Stomach (tissue), 19 donors: ENCODE measurements at places on chromosomes 12 and 14. TPM values are rescaled to one million over a fixed set of nuclear protein-coding genes. Genes with fewer than 3 reads are reported as not detected.

The KRT3 gene
- not detected for total RNA-seq

The SDR9C7 gene
- not detected for total RNA-seq

- H3K27ac ChIP-seq: peak overlapping the region; percentile 82
- H3K27me3 ChIP-seq: no peaks in the 10 kb centered on the region
- H3K36me3 ChIP-seq: no peaks in the 10 kb centered on the region
Observed at GRCh38 chr14:103854822-103855733, 7.7 kb upstream of the PPP1R13B start.

DNA sequence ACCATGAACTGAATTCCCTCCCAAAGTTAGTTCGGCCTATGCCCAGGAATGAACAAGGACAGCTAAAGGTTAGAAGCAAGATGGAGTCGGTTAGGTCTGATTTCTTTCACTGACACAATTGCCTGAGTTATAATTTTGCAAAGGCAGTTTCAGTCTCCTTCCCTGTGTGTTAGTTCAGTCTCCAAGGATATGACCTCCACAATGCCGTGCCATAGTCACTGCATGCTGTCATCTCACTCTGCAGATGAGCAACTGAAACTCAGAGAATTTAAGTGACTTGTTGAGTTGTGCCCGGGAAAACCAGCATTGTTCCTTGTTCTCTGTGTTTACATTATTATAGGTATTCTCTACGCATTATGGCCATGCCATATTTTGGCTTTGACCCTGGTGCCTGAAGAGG, 10.1 kb upstream of the SERPINA1 start:
- no peak overlapping the region for H3K27ac ChIP-seq
- H3K27me3 ChIP-seq: no peaks in the 10 kb centered on the region
- no peak overlapping the region for H3K4me3 ChIP-seq
- H3K4me1 ChIP-seq: peaks cover 24% of the 10 kb centered on the region
- no peak for DNase-seq
- H3K36me3 ChIP-seq: no peaks in the 10 kb centered on the region

The GZMH gene
- total RNA-seq: not detected

- no peak overlapping the region for H3K27ac ChIP-seq
- peaks cover 4% of the 10 kb centered on the region for H3K4me1 ChIP-seq
- H3K36me3 ChIP-seq: no peaks in the 10 kb centered on the region
- H3K27me3 ChIP-seq: no peaks in the 10 kb centered on the region
- no peak overlapping the region for H3K4me3 ChIP-seq
Observed at GRCh38 chr14:72332046-72332445, 399.8 kb downstream of the RGS6 start.

- H3K36me3 ChIP-seq: no peaks in the 10 kb centered on the region
- H3K4me1 ChIP-seq: no peaks in the 10 kb centered on the region
- H3K27ac ChIP-seq: no peak overlapping the region
- H3K27me3 ChIP-seq: no peaks in the 10 kb centered on the region
- DNase-seq: peak; percentile 9
- no peak overlapping the region for H3K4me3 ChIP-seq
Observed at GRCh38 chr14:42428996-42429395, 822.3 kb downstream of the LRFN5 start.

DNA sequence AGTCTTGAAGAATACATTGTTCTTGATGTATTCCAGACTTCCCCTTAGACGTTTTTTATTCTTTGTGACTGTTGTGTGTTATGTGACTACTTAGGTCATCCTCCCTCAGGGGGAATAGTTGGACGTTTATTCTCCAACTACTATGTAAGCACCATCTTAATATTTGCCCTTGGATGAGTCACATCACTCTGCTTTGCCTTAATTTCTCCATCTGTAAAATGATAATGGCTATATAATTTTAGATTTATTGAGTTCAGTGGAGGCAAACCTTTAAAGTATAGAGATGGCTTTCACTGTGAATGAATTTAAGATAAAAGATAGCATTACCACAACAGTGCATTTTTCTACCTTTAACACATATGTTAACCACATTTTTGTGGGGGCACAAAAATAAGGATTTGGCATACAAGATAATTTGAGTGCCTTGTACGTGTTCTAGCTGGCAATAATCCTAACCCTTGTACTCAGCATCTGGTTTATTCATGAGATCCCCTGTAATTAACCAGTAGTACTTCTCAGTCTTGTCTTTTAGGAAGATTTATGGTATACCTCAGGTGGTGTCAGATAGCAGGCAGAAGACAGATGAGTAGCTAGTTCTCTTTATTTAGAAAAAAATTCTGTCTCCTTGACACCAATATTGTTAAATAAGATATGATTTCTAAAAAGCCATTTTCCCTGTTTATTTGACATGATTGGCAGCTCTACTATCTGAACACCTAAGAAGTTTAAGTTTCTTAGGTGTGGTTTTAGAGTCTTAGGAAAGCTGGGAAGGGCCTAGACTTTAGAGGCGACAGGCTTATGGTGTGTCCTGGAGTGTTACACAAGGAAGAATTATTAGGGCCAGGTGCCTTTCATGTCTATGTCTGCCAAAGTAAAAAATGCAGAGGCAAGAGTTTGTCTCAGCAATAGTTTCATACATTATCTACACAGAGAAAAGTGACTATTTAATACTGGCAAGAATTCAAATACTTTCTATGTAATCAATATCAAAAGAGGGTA, 152.3 kb downstream of the RAD51B start:
- peaks cover 16% of the 10 kb centered on the region for H3K4me1 ChIP-seq
- no peaks in the 10 kb centered on the region for H3K36me3 ChIP-seq
- H3K27me3 ChIP-seq: no peaks in the 10 kb centered on the region

GRCh38 chr12:82866227-82866775, 179.6 kb downstream of the TMTC2 start:
- peaks cover 31% of the 10 kb centered on the region for H3K4me1 ChIP-seq
- DNase-seq: no peak
- no peak overlapping the region for H3K27ac ChIP-seq
- no peak overlapping the region for H3K4me3 ChIP-seq

GRCh38 chr12:96890331-96890730, 16.7 kb upstream of the NEDD1 start:
- H3K4me3 ChIP-seq: no peak overlapping the region
- no peaks in the 10 kb centered on the region for H3K36me3 ChIP-seq
- H3K4me1 ChIP-seq: no peaks in the 10 kb centered on the region
- no peak overlapping the region for H3K27ac ChIP-seq
- H3K27me3 ChIP-seq: no peaks in the 10 kb centered on the region

The HOXC6 gene
- 2.0 TPM for total RNA-seq

DNA sequence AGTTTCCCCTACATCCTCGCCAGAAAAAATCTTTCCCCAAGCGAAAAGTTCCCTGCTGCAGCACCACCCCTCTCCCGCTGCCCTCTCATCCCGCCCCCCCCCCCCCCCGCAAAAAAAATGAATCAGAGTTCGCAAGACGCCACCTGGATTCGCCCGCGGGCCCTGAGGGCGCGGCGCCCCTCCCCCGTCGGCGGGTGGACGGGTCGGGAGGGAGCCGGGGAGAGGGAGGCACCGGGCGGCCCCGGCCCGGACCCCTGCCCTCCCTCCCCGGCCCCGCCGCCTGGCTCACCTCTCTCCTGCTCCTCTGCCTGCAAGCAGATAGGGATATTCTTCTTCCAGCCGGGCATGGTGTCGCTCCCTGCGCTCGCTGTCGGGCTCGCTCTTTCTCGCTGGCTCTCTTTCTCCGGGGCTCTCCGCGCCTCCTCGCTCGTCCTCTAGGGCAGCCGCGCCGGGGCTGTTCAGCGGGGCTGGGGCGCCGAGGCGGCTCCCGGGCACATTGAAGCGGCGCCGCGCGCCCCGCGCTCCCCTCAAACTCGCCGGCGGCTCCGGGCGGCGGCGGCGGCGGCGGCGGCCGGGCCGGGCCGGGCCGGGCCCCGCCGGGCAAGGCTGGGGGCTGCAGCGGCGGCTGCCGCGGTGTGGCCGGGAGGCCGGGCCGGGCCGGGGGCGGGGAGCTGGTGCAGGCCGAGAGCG, 200.3 kb upstream of the CAND1 start:
- peak overlapping the region; percentile 83 for H3K27ac ChIP-seq
- H3K4me3 ChIP-seq: peak overlapping the region; percentile 78
- no peaks in the 10 kb centered on the region for H3K36me3 ChIP-seq
- DNase-seq: peak; percentile 34
- H3K27me3 ChIP-seq: peaks cover 43% of the 10 kb centered on the region
- H3K4me1 ChIP-seq: peaks cover 19% of the 10 kb centered on the region
